RPMI7951 (cell line): ENCODE measurements at places on chromosomes 3 and 15. TPM values are rescaled to one million over a fixed set of nuclear protein-coding genes. Genes with fewer than 3 reads are reported as not detected.

GRCh38 chr3:190594171-190594570, 80.3 kb downstream of the IL1RAP start:
- DNase-seq: no peak

DNA sequence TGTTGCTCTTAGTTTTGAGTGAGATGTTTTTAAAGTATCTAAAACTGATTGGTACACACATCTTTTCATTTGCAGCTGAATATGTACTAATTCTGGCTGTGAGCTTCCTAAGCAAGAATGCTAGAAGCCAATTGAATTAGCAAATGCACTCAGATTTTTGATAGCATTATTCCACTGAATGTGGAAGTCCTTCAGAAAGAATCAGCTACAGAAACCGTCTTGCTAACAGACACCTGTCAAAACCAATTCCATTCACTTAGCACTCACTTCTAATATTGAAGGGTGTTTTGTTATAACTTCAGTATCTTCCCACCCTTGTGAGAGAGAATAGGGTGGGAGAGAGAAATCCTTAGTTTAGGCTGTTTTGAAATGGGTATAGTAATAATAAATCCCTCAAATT, 317.7 kb downstream of the IL5RA start:
- DNase-seq: no peak

DNA sequence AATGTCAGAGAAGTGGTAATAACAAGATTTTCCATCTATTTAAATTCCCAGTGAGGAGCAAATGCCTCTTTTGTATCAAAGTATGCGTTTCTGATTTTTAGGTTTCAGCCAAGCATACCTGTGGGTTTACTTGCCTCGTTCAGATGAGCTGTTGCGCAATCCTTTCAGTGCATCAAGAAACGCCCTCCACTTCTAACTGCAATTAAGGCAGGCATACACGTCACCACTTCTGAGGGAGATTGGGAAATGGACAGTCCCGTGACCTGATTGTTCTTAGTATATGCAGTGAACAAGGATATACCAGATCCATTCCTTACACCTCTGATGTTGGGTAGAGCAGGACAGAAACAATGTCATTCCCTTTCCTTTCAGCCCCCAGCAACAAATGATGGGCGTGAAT, 219.0 kb downstream of the ITPR1 start:
- peak; percentile 81 for DNase-seq

- no peak for DNase-seq
Measured at GRCh38 chr15:59536553-59536952, 75.0 kb upstream of the GCNT3 start.

DNA sequence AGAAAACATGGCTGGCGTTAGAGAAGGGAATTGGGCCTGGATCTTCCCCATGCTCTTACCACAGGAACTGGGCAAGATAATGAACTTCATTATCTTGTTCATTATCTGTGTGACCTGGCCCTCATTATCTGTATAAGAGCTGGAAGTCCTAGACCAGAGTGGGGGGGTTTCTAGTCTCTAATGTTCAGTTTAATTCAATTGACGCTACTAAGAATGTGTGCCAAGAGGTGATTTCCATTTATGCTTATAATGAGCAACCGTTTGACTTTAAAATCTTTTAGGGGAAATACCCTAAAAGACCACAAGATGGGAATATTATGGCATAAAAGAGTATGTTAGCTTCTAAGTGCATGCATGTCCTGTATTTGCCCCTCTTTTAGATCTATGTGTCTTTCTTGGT, 59.1 kb upstream of the CSTA start:
- no peak for DNase-seq

DNA sequence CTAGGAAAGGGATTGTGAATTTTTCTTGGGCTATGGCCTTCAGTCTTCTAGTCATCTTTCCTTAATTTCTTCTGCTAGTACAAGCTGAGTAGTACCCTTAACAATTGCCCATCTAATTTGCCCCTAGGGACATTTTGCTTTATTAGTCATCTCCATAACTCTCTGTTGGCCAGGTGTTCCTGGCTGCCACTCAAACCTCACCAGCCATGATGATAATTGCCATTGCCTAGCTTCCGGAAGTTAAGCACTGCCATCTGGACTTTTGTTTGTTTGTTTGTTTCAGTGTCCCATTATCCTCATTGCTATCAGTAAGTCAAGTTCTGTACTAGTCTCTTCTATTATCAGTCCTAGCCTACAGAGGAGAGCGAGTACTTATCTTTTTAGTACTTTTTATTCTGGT, 36.6 kb upstream of the UBL7 start:
- peak; percentile 92 for DNase-seq

- DNase-seq: no peak
Measured at GRCh38 chr3:129000742-129001100, 383 bp upstream of the EFCC1 start.

GRCh38 chr3:147412917-147413685, 3.9 kb downstream of the ZIC1 start:
- DNase-seq: no peak

- no peak for DNase-seq
Measured at GRCh38 chr15:53397041-53397616, 362.3 kb downstream of the WDR72 start.

DNA sequence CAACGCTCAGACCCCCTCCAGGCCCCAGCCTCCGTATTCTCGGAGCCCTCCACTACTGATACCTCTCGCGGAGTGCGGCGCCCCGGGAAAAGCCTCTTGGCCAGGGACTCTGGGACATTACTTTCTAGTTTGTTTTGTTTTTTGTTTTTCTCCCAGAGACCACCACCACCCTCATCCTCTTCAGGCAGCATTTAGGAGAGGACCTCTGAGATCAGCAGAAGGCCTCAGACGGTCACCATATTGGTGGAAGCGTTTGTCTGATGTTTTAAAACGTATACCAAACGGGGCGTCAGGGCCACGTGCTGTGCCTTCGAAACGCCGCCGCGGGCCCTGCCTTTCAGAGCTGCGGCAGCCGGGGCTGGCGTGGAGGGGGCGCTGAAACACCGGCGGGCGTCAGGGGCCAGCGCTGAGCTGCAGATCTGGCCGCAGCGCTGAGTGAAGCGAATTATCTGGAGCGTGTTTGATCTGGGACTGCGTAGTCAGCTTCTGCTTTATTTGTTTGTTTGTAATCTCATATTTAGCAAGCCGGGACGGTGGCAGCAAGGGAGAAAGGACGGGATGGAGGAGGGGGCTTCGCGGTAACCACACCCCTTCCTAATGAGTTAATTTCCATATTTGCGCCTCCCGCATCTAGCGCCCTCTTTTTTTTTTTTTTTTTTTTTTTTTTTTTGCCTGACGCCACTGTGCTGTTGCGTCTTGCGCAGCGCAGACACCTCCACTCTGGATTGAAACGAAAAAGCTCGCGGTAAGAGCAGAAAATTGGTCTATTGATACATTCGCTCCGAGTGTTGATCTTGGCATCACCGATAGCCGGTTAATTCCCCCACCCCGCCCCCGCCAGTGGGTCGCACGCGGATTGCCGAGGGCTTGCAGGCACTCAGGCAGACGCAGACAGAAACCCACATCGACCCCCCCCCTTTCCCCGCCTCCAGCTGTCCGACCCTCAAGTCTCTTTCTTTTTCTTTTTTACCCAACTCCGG, 14.9 kb downstream of the SOX2 start:
- no peak for DNase-seq

Gene CCDC71
- 26.0 and 32.8 TPM in 2 replicates for total RNA-seq

- DNase-seq: peak; percentile 94
Measured at GRCh38 chr3:141370065-141370533, 1.8 kb downstream of the ZBTB38 start.

Gene RASSF1
- total RNA-seq: 51.7 and 77.8 TPM in 2 replicates

GRCh38 chr3:132145833-132146232, 111.0 kb upstream of the CPNE4 start:
- peak; percentile 22 for DNase-seq

GRCh38 chr3:107524326-107524840, 1.6 kb downstream of the BBX start:
- DNase-seq: no peak

Gene LMAN1L
- not detected in 2 replicates for total RNA-seq

- no peak for DNase-seq
Measured at GRCh38 chr3:13517253-13517977, 31.5 kb upstream of the FBLN2 start.

Gene MKRN2
- total RNA-seq: 38.3 and 39.7 TPM in 2 replicates

GRCh38 chr15:69380100-69380725, 33.9 kb upstream of the KIF23 start:
- DNase-seq: peak; percentile 22

Gene LRRC15
- 93.4 and 95.0 TPM in 2 replicates for total RNA-seq

DNA sequence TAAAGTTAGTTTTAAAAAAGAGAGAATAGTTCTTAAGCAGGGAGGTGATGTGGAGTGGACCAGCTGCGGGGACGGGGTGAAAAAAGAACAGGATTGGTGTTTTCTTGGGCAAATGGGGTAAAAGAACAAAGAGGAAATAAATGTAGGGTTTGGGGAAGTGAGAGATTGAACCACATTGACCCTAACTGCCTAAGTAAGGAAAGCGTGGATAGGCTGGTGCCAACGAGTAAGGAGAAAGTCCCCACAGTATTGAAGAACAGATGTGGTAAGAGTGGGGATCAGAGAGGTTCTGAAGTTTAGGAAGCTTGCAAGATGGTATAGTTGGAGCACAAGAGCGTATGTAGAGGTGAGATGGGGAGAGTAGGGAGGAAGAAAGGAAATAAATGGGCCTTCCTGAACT, 17.0 kb downstream of the IREB2 start:
- no peak for DNase-seq
